ENCODE measurements at places on chromosomes 6 and 20.
A peak's percentile ranks its signal among the peaks of the same experiment; 100 is the strongest.

DNA sequence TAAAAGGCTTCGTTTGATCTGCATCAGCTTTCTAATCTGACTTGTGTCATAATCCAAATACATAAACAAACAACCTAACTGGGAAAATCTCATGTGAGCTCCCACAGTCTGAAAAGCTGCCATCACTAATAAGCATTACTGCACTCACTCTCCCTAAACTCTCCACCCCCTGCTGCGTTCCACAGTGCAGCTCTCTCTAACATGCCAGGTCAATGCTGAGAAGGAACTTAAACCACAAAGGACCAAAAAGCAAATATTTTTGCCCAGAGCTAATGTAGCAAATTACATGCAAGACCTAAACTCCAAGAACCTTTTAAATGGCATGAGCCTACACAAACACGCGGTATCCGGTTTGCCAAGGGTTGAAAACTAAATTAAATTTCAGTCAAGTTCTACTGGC lies 542.3 kb upstream of the JARID2 start:
- DNase-seq, result no peak

- no peak for DNase-seq
Observed at GRCh38 chr6:76495909-76496308, 423.4 kb upstream of the IMPG1 start.

DNA sequence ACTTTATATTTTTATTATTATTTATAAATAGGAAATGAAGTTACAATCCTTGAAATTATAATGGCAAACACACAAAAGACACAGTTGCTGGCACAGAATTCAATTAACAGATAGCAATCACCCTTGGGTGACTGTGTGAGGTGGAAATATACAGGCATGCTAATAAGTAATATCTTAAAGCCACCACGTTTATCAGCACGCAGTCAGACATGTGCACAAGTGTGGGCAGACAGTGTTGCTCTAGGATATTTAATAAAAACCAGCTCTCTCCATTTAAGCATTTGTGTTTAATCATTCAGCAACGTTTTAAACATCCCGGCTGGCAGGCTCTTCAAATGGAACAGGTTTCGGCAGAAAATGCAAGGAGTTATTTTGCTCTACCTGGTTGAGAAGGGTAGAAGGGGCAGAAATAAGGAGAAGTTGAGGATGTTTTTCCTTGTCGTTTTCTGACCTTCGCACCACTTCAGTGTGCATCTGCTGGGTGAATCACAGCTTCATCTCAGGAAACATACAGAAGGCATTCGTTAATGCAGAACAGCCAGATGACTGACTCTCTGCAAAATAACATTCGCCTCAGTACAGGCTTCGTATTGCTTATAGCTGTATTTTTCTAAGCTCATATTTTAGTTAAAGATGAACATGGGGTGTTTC lies 585.1 kb downstream of the QKI start:
- no peak for DNase-seq

DNA sequence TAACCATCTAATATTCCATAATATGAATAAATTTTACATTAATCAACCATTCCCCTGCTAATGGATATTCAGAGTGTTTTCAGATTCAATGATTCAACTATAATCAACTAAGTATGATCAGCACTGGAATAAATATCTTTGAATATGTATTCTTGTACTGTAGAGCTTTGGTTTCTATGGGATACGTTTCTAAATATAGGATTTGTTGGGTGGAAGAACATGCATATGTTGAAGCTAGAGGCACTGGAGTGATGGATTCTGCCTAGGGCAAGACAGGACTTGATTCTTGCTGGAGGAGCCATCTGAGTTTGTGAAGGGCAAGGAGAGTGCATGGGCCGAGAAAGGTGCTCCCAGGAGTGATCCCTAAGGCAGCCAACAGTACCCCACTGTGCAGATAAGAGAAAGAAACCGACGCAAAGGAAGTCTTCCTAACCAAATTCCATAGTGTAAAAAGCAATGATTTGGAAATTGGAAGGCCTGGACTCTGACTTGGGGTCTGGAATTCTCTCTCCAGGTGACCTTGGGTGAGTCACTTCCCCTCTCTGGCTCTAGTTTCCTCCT lies 418.7 kb downstream of the PREX1 start:
- DNase-seq, result no peak

DNA sequence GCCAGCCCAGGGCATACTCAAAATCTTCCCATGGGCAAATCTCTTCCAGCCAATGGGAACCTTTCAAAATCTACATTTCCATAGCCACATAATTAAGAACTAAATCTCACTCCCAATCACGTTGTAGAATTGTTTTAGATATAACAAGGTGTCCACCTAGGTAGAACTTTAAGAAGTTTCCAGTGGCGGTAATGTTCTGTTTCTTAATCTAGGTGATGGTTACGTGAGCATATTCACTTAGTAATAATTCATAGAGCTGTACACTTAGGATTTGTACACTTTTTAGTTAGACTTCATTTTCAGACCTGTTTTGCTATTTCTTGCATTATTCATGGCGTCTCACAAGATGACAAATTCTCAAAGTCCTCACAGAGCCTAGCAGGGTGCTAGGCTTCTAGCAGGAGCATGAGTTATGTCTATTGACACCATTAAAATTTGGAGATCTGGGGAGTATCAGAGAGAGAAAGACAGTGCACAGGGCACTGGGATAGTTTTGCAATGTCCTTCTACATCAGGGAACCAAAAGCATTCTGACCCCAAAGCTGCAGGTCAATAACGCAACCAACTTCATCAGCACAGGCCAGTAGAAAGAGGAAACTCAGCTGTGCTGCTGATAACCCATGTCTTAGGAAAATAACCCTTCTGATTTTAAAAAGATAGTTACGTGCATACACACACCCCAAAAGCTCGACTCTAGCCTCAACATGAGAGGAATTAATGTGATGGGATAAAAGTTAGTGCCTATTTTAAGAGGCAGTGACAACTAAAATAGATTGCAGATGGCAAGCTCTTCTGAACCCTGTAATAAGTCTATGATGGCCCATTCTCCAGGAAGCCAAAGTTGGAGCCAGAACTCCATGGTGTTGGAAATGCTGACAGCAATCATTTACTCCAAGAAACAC lies 518.1 kb upstream of the JARID2 start:
- DNase-seq, result no peak

DNA sequence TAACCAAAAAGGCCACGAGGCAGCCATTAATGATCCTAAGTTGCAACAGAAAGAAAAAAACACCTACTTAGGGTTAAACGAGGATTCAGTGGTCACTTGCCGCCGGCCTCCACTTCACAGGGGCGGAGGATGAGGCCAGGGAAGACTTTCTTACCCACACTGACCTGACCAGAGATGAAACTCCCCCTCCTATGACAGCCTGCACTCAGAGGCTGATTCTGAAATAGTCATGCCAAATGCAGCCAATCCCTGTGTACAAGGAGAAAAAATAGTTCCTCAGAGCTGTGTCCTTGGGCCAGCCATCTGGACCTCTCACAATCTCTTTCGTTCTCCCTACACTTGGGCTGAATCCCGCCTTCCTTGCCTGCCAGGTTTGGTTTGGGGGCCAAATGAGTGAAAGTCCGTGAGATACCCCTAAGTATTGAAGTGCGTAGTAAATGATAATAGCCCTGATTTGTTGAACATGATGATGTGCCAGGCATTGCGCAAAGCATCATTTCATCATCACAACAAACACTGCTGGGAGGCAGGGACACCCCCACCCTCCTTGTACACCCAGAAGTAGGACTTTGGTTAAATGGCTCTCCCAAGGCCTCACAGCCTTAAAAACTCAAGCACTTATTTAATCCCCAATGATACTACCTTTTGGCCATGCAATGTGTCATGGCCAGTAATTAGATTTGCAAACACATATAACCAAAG lies 3.2 kb upstream of the IRF4 start:
- DNase-seq, result no peak

- DNase-seq, result no peak
Observed at GRCh38 chr6:21455071-21455470, 138.5 kb upstream of the SOX4 start.

GRCh38 chr6:144769142-144769541 lies 484.0 kb downstream of the UTRN start:
- DNase-seq, result peak; percentile 61

GRCh38 chr6:123458218-123458617 lies 178.5 kb downstream of the TRDN start:
- DNase-seq, result no peak

GRCh38 chr20:16107172-16107870 lies 465.9 kb downstream of the KIF16B start:
- DNase-seq, result no peak

DNA sequence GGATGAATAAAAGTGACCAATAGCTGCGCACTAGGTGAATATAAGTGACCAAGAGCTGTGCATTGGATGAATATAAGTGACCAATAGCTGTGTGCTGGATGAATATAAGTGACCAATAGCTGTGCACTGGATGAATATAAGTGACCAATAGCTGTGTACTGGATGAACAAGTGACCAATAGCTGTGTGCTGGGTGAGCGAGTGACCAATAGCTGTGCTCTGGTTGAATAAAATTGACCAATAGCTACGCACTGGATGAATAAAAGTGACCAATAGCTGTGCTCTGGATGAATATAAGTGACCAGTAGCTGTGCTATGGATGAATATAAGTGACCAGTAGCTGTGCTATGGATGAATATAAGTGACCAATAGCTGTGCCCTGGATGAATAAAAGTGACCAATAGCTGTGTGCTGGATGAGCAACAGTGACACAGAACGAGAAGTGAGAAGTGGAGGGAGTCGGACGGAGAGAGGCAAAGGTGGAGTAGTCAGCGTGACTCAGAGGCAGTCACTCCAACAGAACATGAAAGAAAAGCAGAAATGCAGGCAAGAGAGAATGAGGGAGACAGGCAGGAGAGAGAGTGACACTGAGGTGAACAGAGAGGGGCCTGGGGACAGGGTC lies 38.5 kb downstream of the RBM38 start:
- DNase-seq, result no peak

DNA sequence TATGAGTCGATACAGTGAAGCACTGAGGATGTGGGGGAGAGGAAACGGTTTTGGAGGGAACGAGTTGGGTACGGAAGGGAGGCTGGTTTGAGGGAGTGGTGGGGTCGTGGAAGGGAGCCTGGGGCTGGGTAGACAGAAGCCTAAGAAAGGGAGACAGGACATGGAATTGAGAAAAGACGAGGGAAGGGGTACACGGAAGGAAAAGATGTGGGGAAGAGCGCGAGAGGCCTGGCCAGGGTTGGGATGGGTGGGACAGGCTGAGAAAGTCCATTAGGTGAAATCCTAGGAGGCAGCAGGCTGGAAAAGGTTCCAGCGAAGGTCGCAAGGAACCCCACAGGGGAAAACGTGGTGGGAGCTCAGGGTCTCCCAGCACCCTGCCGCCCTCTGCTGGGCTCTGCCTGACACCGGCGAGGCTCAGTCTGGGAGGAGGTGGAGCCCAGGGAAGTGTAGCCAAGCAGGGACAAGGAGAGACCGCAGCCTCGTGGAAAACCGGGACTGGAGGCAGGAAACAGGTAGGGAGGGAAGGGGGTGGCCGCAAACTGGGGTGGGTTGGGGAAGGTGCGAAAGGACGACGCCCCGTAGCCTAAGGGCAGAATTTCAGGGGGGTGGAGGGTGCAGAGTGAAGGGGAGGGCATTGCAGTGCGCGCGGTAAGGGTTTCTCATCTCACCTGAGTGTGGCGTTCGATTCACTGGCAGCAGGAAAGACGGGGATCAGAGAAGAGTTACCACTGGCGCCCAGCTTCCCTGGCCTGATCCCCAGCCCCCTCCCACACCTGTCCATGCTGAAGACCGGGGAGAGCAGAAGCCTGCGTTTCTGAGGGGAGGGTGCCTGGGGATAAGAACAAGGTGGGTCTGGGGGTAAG lies 4.3 kb downstream of the GABBR1 start:
- peak; percentile 26 for DNase-seq

DNA sequence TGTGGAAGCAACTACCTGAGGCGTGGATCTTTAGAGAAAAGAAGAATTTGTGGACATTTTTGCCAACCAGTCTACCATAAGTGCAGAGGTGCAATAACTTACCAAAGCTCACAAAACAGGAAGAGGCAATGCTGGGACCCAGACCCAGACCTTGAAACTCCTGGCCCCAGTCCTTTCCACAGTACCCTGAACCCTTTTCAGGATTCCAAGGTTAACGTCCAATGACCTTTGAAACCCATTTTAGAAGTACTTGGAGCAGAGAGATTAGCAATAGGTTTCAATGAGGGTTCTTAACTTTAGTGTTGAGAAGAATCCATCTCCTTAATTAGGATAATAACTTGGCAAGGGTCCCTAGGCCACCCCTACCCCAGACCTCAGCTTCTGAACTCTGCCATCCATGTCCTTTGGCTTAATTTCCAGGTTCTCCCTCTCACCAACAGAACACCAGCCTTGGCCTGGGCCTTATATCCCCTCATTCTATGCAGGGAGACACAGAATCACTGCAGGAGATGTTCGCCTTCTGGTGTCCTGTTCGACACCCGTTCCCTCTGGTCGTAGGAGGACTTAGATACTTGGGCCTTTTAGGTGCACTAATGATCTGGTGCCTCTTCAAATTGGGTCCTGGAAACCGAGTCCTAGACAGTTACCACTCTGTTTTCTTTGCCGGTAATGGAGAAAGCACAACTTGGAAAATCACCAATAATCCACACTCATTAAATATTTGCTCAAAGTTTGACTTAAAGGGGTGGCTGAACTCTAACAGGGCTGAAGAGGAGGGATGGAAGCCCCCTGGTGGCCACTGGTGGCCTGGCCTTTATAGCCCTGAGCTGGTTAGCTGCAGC lies 40.6 kb downstream of the ISM1 start:
- DNase-seq, result peak; percentile 29

- DNase-seq, result no peak
Observed at GRCh38 chr20:46312075-46312944, 4.0 kb upstream of the CDH22 start.

- no peak for DNase-seq
Observed at GRCh38 chr6:47302043-47302442, 7.7 kb downstream of the TNFRSF21 start.

GRCh38 chr20:62685781-62686555 lies 22.7 kb upstream of the NTSR1 start:
- peak; percentile 72 for DNase-seq

GRCh38 chr6:81797591-81797990 lies 45.1 kb upstream of the TENT5A start:
- no peak for DNase-seq

- DNase-seq, result no peak
Observed at GRCh38 chr6:111781041-111781708, 92.1 kb downstream of the FYN start.

DNA sequence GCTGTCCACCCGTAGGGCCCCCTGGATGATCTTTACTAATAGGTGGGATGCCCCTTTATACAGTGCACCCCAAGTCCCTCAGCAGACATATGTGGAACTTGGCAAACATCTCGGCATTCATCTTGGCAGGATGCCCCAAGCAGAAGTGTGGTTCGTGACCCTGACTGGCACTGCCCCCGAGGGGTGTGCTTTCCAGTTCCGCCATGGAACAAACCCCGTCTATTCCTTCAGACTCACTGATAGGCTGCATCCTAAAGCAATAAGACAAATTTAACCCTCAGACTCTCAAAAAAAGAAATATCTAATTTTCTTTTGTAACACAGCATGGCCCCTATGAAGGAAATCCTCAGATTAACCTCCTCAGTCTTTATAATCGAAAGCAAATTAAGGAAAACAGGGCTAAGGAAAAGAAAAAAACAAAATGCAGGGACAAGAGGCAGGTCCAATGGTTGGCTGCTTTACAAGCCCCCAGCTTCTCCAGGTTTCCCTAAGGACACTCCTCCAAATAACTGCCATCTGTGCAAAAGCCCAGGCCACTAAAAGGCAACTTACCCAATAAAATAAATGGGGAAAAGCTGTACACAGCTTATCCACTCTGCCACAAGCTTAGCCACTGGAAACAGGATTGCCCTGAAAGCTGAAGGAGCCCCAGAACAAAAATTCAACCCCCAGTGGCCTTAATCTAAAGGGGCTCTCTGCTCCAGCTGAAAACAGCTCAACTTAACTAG lies 30.5 kb upstream of the RIPK1 start:
- no peak for DNase-seq
